ENCODE measurements at places on chromosomes 13 and 19.

DNA sequence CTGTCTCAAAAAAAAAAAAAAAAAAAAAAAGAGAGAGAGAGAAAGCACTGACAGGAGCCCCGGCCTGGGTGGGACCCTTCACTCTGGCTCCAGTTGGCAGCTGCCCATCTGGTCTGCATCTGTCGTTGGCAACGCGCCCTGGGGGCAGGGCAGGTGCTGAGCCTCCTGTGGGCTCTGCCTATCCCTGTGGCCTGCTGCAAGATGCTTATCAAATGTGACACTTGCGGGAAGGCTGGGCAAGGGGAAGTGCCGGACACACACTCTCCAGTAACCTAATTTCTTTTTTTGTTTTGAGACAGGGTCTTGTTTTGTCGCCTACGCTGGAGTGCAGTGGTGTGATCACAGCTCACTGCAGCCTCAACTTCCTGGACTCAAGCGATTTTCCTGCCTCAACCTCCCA is 10.7 kb upstream of the KPTN start:
- no peak for DNase-seq

GRCh38 chr13:45055198-45055901 is 65.0 kb upstream of the GTF2F2 start:
- peak; percentile 17 for DNase-seq

DNA sequence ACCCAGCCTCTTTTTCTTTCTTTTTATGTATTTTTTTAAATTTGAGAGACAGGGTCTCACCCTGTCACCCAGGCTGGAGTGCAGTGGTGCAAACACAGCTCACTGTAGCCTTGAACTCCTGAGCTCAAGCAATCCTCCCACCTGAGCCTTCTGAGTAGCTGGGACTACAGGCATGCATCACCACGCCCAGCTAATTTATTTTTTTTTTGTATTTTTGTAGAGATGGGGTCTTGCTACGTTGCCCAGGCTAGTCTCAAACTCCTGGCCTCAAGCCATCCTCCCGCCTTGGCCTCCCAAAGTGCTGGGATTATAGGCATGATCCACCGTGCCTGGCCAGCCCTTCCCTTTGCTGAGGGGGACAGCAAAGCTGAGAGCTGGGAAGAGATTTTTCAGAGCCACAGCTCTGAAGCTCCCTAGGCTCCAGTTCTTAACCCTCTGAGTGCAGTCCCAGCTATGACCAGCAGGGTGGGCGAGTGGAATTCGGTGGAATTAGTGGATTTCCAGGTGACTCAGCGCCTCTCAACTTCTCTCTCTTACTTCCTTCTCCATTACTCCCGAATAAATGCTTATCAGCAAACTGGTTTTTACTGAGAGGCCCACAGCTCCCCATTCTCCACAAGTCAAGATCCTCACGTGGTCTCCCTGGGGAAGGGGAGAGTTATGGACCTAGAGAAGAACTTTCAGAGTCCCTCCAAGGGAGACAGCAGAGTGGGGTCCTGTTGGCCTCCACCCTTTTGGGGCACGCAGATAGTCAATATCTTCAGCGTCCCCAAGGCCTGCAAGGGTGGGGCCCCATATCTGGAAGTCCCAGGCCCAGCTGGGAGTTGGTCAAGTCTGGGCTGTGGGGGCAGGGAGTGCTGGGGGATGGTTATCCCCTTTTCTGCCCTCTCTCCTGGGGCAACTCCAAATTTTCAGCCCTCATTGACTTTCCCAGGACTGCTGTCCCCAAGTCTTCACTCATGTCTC is 1.2 kb downstream of the BLVRB start:
- DNase-seq, result peak; percentile 86

GRCh38 chr13:60134376-60134775 is 29.4 kb downstream of the DIAPH3 start:
- DNase-seq, result no peak

DNA sequence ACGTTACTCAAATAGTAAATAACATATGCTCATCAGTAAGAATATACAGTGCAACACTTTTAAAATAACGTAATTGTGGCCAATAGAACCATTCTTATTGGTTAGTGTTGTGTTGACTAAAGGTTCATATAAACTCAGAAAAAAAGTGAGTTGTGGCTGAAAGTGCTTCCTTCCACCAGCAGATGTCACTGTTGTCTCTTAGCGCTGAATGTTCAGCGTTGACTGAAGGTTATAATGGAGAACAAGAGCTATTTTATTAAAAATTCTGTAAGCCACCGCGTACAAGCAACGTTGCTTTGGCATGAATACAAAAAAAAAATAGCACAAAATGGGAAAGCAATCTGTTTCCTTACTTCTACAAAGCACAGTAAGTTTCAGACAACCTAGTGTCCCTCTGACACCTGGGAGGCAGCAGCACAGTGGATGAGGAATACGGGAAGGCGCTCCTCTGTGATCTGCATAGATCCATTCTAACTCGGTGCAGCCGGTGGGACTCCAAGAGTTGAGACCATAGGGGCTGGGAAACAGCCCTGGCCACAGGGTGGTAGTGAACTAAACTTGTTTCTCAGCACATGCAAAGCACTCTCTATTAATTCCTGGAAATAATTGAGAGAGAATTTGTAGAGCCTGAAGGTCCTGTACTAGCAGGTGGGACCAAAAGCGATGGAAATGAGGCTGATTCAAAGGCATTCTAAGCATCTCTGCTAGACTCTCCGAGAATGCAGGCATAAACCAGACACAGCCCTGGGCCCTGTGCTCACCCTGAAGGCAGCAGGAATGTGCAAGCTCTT is 23.9 kb upstream of the OXGR1 start:
- peak; percentile 52 for DNase-seq

DNA sequence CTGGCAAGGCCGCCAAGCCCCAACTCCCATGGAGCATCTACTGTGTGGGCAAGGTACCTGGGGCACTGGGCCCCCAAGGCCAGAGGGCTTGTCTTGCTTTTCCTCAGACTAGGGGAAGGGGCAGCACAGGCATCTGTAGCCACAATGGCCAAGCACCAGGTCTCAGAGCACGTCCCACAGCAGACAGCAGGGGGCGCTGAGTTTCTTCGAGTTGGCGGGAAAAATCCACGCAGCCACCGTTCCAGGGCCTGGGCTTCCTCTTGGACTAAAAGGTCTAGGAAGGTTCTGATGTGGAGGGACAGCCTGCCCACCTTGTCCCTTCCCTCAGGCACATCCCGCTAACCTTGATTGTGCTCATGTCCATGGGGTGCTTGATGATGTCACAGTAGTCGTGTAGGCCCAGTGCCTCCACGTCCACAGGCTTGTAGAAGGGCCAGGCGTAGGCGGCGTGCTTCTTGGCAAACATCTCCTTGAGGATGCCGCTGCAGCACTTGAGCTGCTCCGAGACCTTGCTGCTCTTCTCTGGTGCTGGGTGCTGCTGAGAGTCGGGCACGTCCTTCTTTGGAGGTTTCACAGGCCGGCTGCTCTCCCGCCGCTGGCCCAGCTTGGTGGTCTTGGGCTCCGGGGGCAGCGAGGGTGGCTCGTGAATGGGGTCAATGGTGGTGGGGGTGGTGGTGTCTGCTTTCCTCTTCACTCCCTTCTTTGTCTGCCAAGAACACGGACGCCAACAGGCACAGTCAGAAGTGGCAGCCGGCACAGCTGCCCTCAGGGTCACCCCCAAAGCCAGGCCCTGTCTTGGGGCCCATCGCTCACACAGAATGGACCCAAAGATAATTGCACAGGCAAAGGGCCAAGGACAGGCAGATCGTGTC is 32.0 kb upstream of the EPHX3 start:
- DNase-seq, result peak; percentile 79

DNA sequence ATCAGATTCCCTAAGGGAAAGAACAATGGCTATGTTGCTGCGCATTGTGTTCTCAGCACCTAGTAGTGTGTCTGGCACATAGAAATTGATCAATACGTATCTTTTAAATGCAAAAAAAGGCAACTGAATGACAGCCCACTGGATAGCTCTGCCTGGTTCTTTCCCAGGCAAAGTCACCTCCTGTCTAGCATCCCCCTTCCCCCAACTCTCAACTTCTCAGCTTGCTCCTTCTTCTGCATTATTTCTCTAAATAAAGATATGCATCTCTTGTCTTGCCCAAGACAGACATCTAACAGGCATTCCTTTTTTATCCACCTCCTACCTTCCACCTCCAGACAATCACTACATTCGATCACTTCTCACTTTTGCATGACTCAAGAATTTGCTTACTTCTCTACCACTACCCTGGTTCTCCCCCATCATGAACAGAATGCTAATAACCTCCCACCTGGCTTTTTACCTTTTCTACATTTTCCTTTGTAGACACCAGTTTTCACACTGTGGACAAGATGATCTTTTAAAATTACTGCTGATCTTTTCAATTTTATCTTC is 26.5 kb upstream of the OXGR1 start:
- no peak for DNase-seq

GRCh38 chr19:43584484-43584883 is 8.9 kb downstream of the PINLYP start:
- no peak for DNase-seq

- peak; percentile 95 for DNase-seq
Measured at GRCh38 chr13:30306762-30307193, 573 bp downstream of the KATNAL1 start.

DNA sequence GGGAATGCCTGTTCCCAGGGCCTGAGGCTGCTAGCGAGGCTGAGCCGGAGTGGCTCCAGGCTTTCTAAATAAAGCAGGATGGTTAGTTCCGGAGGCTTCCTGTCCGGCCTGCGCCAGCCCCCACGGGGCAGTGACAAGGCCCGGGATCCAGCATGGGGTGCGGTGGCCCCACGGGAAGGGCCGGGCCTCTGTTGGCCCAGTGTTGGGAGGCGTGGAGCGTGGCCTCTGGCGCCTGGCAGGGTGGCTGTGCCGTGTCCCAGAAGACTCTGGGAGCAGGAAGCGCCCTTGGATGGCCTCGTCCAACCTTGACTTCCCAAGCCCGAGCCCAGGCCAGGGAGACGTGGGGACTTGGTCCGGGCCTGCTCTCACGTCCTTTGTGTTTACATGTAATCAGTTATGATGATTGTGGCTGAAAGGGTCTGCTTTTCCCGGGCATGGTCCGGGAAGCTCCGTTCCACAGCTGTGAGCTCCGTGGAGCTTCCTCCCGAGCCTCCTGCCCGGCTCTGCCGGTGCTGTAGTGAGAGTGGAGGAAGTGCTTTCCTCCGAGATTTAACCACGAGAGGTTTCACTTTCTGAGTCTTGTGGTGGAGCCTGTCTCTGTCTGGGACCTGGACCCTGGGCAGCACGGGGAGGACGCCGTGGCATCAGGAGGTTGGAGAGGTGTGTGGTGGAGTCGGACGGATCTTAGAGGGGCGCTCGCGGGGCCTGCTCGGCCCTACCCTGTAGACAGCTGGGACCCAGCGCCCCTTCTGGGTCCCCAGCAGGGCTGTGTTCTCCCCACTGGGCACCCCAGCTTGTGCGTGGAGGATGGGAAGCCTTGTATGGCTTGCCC is 4.6 kb downstream of the GNA11 start:
- DNase-seq, result peak; percentile 28

GRCh38 chr13:54953786-54954185 is 1925.2 kb downstream of the OLFM4 start:
- DNase-seq, result no peak

DNA sequence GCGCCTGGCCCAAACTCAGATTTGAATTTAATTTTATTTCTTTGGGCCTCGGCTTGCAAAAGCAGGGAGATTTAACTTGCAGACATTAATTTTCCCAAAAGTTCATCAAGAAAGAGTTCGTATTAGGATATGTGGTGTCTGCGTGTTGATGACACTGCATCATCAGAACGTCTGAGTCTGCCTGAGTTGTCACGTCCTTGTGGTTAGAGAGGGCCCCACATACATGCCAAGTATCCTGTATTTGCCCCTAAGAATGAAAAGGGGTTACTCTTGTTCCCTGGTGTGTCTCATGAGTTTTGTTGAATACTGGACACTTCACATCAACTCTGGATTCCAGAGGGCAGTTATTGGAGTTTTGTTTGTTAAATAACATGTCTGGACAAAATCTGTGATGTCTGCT is 5.6 kb upstream of the TEX29 start:
- no peak for DNase-seq
